Stimulated activated CD4-positive, alpha-beta T cell treated with anti-CD3 and anti-CD28 coated beads, Interleukin-1b, Interleukin-23, amount 100 ng/mL, for 1 hour (primary cell): ENCODE measurements at places on chromosomes 2 and 18.

GRCh38 chr2:30986231-30986580 is 152.0 kb downstream of the GALNT14 start:
- DNase-seq: no peak

- no peak for DNase-seq
Measured at GRCh38 chr18:75122334-75122958, 86.5 kb downstream of the PTGR3 start.

DNA sequence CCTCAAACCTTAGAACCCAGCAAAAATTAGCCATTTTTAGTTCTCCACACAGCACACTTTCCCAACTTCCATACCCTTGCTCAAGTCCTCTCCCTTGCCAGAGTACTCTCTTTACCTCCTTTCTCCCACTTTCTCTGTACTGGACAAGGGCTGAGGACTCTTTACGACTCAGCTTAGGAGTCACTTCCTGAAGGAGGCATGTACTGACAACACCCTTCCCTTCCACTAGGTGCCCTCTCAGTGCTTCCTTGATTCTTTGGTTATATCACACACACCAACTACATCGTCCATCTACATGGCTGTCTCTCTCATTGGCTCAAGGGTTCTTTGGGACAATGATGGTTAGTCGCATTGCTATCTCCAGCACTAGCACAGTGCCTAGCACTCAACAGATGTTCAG is 5.2 kb upstream of the C18orf63 start:
- DNase-seq: no peak

DNA sequence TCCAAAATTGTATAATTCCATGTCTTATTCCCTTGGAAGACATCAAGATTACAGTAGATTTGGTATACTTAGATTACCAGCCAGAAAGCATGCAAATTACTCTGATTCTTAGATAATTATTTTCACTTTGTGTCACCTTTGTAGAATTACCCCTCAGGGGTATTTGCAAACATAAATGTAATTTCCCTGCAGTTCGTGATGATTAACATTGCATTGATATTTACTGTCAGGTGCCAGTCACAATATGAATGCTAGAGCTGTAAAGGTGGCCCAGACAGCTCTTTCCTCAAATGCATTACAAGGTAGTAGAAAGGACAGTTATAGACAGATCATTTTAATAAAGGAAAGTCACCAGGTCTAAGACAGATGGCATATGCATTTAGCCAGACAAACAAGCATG is 1537.5 kb upstream of the PIK3C3 start:
- no peak for DNase-seq

DNA sequence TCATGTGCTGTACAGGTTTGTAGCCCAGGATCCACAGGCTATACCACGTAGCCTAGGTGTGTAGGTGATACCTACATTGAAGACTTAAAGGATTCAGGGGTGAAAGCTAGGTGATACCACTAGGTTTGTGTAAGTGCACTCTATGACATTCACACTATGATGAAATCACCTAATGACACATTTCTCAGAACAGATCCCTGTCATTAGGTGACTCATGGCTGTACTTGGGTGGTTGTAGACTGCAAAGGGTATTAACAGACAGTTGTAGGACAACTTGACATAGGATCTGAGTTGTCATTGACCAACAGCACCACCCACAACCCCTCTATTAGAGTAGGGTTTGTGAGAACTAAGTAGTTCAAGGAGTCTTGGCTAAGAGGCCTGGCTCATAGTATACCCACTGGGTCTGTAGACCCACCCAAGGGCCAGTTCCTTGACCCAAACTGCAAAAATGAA is 27.7 kb upstream of the SMCHD1 start:
- DNase-seq: no peak

DNA sequence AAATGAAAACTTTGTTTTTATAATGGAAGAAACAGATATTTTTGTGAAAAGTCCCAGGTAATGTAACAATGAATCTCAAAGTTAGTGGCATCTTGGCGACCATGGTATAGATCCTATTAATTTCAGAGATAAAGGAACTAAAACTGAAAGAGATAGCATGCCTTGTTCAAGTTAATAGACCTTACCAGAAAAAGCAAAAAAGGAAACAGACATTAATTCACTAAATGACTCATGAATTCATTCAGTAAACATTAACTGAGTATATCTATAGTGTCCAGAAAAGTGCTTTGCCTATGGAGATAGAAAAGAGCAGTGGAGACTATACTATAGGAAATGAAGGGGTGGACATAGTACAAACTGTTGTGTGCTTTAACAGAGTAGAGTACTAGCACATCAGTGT is 763.3 kb downstream of the TRIB2 start:
- no peak for DNase-seq

DNA sequence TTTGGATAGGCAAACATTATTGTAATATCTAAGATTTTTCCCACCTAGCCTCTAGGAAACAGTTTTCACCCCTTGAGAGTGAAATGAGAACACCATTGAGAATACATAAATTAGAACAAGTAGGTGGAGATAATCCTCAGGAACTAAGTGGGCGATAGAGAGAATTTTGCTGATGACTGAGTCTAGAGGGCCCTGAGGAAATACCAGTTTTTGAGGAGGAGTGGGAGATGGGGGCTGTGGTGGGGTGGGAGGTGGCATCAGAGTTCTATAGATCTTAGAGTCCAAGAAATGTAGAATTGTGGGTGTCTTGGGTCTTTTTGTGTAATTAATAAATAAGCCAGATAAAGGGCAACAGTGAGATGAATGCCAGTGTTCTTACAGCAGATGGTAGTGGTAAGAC is 11.8 kb downstream of the NCAPH start:
- DNase-seq: no peak

GRCh38 chr18:12376754-12377555 is at the start of gene AFG3L2:
TSS of gene AFG3L2 (minus strand) at chr18:12377227. CDS start at chr18:12377082, 145 bp downstream.
- DNase-seq: peak; percentile 100

DNA sequence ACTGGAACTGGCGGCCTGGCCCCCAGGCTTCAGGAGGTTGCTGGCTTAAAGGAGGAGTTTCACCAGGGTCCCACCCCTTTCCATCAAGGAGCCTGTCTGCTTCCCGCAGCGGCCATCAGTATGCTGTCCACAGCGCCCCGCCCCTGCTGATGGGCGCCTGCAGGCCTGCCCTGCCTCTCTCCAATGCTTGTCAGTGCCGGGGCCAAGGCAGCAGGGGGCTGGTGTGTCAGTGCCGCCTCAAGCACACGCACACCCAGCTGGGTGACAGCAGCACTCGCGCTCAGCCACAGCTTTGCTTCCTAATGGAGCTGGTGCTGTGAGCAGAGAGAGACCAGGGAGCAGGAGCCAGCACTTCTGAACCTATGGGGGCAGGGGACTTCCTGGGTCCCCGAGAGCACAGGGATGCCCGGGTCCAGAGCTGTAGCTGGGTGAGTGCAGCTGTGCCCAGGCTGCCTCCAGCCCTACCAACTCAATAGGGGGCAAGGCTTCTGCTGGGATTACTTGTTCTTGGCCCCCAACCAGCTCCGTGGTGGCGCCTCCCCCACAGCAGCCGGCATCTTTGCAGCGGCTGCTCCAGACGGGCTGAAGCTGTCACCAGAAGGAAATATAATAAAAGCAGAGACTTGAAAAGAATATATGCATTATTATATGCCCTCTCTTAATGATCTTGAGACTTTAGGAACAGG is 377.2 kb upstream of the LRATD1 start:
- DNase-seq: no peak

GRCh38 chr18:29383311-29384273 is 1206.7 kb upstream of the CDH2 start:
- no peak for DNase-seq

DNA sequence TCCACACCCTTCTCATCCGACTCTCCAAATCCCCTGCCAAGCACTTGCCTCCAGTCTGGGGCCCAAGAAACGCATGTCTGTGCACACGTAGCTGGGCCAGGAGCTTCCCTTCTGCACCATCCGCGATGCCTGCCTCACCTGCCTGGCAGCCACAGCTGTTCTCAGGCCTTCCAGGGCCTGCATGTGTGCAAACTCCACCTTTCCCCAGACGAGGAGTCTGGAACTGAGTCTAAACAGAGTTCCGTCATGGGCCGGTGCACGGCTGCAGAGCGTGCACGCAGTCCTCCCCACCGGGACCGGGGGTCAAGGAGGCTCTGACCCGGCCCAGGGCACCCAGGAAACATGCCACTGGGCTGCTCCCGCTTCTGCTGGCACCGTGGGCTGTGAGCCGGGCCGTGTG is 66.8 kb upstream of the SALL3 start:
- DNase-seq: no peak

DNA sequence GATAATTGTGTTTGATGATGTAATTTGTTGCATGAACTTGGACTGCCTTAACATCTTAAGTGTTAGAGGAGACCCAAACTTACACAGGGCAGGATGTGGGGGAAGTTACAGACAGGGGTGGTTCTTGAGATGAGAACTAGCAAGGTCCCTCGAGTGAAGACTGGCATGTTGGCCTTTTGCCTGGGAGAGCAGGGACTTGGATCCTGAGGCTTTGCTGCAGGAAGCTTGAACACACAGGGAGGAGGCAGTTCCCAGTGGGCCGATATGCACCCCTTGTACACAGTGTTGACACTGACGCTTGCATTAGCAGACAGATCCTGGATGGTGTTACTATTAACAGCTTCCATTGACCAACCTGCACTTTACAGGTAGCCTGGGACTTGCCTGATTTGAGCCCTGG is 47.5 kb downstream of the CHRNA1 start:
- no peak for DNase-seq

GRCh38 chr2:96574364-96574763 is 37.8 kb downstream of the ARID5A start:
- DNase-seq: no peak

DNA sequence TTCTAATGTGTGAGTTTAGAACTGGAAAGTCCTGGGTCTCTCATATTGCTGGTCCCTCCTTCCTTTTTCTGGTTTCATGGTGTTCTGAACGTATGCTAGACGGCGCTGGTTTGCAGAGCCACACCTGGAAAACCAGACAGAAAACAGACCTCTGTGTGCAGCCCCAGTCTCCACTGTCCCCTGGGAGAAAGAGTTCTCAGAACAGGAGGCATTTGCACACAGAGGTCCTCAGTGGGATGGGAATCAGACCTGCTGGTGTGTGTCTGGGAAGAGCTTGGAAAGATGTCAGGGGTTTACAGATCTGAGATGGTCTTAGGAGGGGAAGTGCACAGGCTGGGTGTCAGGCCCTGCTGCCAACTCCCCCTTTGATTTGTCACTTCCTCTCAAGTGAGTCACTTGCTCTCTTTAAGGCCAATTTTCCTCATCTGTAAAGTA is 14.9 kb upstream of the MBP start:
- DNase-seq: no peak

- DNase-seq: no peak
Measured at GRCh38 chr18:10258836-10259474, 195.5 kb upstream of the APCDD1 start.

GRCh38 chr2:31522786-31523185 is 58.0 kb downstream of the SRD5A2 start:
- no peak for DNase-seq

- DNase-seq: peak; percentile 51
Measured at GRCh38 chr2:33475224-33476130, 972 bp upstream of the RASGRP3 start.

GRCh38 chr2:173192071-173192470 is 116.4 kb downstream of the MAP3K20 start:
- no peak for DNase-seq

GRCh38 chr2:199760574-199760973 is 90.4 kb downstream of the FTCDNL1 start:
- no peak for DNase-seq

- no peak for DNase-seq
Measured at GRCh38 chr2:101817481-101817880, 120.0 kb downstream of the MAP4K4 start.

GRCh38 chr2:26187114-26187513 is 14.2 kb downstream of the GAREM2 start:
- no peak for DNase-seq

DNA sequence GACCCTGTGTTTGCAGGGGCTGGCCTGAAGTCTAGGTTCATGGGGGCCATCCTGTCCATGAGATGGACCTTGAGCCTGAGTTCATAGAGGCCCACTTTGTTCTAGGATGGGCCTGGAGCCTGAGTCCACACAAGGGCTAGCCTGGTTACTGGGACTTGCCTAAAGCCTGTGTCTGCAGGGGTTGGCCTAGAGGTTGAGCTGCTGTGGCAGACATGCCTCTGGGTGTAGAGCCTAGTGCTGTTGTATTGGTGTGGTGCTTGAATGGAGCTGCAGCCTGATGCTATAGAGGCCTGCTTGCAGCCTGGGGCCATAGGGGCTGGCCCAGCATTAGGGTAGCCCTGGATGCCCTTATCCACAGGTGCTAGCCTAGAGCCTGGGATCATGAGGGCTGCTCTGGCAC is 23.9 kb upstream of the RASGRP3 start:
- no peak for DNase-seq

DNA sequence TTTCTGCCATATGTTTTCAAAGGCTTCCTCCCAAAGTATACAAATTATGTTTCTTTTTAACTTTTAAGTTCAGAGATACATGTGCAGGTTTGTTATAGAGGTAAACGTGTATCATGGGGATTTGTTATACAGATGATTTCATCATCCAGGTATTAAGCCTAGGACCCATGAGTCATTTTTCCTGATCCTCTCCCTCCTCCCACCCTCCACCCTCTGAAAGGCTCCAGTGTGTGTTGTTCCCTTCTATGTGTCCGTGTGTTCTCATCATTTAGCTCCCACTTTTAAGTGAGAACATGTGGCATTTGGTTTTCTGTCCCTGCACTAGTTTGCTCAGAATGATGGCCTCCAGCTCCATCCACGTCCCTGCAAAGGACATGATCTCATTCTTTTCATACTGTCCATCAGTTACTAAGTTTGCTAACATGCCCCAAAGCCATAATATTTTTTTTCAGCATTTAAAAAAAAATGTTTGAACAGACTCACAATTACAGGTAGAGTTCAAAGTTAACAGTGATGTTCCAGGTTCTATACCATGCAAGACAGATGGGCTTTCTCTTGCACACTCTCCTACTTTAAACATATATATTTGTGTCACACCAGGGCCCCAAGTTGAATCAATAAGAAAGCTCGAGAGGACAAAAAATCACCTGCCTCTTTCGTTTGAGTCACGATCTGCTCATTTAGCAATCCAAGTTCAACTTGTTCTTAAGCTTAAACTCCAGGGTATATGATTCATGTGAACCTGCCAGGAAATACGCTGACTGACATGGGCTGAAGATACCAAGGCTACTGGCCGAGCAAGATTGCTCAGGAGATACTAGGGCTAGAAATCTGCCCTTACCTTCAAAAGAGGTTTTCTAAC is 77.6 kb downstream of the AP1S3 start:
- DNase-seq: no peak

- no peak for DNase-seq
Measured at GRCh38 chr18:7856733-7857132, 289.6 kb downstream of the PTPRM start.

DNA sequence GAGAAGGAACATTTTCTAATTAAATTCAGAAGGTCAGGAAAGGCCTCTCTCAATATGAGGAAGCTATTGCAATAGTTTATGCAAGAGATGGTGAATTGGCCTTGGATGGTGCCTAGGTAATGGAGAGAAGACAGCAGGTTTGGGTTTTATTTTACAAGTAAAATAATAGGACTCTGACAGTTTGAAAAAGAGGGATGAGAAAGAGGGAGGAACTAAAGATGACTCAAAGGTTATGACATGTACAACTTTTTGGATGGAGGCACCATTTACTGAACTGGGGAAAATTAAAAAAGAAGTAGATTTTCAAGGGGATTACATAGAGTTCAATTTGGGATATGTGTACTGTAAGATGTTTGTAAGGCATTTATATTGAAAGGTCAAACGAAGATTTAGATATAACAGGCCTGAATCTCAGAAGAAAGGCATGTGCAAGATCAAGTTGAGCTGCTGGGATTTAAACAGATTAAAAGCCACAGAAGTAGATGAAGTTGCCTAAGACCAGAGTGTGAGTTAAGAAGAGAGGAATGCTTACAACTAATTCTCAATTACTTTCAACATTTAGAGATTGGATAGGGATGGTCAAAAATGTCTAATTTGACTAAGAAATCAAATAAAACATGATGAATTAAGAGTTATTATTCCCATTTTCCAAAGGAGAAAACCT is 12.3 kb upstream of the ASNSD1 start:
- no peak for DNase-seq
